ENCODE measurements at places on chromosomes 2 and 18.

GRCh38 chr18:39259736-39260135 lies 1694.1 kb upstream of the CELF4 start:
- no peak for DNase-seq

DNA sequence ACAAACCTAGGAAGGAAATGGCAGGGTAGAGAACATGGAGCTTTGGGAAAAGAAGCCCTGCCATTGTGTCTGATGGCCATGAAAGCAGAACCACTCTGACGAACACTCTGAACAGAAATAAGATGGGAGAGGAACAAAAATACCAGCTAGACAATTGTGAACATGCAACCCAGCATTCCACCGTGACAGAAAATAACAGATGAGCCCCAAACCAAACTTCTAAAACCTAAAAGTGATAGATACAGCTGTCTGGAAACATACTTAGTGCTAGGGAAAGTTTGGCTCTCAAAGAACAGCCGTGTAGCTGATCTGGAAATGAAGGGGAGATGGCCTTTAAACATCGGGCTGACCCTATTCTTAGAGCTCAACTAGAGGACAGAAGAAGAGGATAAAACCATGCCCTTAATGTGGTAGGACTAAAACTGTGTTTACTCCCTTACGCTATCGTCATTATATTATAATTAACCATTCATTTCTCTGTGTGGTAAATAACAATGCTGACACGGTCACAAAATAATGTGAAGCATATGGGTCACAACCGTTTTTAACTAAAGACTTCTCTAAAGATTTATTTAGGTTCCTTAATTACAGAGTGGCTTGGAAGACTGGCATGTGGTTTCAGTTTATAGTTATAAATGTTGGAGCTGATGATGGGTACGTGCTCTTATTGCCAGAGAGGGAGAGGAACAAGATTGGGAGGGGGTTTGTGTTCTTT lies 80.6 kb downstream of the MYO1B start:
- DNase-seq: no peak

GRCh38 chr2:60882971-60883753 lies 1.8 kb downstream of the REL start:
- peak; percentile 56 for DNase-seq

GRCh38 chr2:143128681-143129580 lies at the start of gene ARHGAP15:
ARHGAP15 (plus strand) TSS chr2:143129419.
- peak; percentile 84 for DNase-seq

GRCh38 chr2:171141320-171141719 lies 19.4 kb downstream of the TLK1 start:
- DNase-seq: no peak

DNA sequence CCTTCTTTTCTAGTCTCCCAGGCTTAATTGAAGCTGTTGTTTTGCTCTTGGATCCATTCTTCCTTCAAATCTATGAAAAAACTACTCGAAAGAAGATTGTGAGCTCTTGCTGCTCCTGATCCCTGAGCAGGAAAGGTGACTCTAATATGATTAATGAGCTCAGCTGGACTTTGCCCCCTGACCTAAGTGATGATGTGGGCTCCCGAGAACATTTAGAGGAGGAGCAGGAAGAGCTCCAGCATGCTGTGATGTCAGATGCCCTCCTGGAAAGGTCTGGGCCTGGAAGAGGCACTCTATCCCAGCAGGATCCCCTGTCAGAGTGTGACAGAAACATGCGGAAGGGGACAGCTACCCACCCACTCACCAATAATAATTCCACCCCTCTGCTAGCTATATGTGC lies 117.9 kb upstream of the PELI1 start:
- DNase-seq: no peak

DNA sequence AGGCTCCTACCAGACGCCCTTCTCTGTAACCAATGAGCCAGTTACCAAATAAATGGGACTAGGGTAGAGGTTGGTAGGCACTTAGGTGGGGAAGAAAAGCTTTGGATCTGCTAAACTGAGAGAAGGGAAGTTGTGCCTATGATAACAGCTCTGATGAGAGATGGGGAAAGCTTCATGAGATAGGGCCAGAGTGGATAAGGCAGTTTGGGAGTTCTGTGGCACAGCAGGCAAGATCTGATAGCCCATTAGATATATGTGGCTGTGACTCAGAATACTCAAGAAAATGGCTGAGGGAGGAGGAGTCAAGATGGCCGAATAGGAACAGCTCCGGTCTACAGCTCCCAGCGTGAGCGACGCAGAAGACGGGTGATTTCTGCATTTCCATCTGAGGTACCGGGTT lies 99.8 kb downstream of the PDE11A start:
- DNase-seq: no peak

All from CD4-positive, alpha-beta T cell treated with Interleukin-12 subunit alpha and Interleukin-12 subunit beta, for 1 hour (primary cell).